NCI-H69 (cell line): ENCODE measurements at places on chromosomes 7 and 10.

DNA sequence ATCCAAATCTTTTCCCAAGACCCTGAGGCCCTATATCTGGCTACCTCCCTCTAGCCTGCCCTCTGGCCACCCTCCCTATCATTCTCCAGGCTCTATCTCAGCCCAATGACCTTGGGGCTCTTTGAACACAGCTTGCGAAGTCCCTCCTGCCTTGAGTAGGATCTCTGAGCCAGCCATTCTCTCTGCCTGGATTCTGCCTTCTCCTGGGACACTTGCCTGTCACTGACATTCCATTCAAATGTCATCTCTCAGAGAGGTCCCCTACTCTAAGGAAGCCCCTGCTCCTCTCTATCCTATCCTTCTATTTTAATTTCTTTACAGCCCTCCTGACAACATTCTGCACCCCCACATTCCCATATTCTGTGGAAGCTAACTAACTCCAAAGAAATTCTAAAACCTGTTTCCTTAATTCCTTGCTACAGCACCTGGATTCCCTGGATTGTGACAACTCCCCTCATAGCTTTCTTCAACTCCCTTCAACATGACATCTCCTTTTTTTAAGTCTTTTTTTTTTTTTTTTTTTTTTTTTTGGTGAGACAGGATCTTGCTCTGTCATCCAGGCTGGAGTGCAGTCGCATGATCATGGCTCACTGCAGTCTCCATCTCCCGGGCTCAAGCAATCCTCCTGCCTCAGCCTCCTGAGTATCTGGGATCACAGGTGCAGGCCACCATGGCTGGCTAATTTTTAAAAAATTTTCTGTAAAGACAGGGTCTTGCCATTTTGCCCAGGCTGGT, 81.0 kb upstream of the ASAH2 start:
- DNase-seq = no peak

DNA sequence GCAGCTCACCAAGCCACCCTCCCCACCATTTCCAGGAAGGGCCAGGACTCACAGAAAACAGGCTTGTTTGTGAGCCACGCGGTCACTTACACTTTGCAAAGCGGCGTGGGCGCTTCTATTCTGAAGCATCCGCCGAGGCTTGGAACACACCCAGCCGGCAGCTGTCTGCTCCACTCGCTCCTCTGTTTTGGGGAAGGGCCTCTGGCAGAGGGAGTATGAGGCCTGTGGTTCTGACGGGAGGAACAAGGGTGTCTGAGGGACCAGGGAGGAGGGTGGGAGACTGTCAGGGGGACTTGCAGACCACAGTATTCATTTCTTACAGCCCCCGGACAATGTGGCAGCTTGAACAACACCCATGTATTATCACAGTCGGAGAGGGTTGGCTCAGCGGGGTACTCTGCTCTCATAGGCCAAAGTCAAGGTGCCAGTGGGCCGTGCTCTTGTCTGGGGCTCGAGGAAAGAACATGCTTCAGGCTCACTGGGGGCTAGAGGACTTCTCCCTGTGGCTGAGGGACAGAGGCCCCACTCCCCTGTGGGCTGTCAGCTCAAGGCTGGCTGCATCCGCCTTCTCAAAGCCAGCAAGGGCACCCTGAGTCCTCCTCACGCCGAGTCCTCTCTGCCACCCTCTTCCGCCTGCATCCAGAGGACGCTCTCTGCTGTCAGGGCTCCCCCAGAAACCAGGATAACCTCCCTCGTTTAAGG, 60.4 kb upstream of the FAM20C start:
- DNase-seq = no peak

DNA sequence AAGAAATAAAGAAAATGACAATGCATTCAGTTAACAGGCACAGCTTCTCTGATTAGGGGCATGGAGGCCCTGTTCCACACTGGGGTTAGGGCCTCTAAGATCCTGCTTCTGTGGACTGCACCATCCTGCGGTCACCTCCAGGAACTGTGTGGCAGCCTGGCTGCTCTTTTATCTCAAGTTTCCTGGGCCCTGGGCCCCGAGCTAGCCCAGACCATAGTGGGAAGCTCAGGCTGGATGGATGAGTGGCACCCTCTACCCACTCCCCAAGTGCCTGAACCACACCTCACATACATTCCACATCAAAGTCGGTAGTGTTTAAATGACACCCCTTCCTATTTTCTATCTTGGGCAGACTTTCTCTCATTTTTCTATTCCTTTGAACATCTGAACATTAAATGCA, 461.5 kb upstream of the MKI67 start:
- no peak for DNase-seq

DNA sequence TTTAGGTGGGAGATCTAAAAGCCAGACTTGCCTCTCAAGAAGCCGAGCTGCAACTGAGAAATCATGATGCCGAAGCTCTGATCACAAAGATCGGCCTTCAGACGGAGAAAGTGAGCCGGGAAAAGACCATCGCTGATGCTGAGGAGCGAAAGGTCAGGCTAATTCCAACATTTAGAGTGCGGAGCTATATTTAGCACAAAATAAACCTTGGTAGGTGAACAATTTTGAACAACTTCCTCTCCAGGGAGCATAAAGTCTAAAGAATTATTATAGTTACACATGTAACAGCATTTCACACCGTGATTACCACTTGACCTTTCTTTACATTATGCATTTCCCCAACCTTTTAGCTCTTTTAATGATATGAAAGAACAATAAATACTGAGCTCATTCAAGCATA, 166.7 kb downstream of the CDCA7L start:
- DNase-seq = peak; percentile 13

DNA sequence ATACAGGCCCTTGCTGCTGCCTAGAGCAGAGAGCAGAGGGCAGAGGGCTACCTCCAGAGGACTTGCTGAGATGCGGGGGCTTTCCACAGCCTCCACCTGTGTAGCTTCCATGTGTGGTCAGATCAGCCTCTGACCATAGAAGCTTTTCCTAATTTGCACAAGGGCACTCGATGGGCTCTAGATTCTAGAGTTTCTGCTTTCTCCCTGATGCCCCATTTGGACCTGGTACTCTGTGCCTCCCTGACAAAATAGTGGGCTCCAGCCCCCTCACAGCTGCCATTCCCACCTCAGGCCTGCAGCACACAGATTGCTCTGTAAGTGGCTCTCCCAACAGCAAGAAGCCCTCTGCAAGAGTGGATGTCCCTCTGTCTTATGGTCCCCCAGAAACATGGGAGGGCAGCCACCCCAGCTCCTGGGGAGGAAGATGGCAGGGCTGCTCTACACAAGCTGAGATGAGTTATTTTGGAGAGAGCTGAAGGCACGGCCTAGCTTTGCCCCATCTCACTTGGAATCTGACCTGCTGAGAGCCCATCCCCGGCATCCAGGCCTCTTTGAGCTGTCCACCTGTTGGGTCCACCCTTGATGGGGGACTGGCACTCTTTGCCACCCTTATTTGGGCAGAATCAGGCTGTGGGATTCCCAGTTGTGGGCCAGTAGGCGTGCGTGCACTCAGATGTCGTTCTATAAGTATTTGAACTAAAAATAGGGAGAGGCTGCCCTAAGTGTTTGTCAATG, 16.7 kb downstream of the TMEM273 start:
- no peak for DNase-seq

DNA sequence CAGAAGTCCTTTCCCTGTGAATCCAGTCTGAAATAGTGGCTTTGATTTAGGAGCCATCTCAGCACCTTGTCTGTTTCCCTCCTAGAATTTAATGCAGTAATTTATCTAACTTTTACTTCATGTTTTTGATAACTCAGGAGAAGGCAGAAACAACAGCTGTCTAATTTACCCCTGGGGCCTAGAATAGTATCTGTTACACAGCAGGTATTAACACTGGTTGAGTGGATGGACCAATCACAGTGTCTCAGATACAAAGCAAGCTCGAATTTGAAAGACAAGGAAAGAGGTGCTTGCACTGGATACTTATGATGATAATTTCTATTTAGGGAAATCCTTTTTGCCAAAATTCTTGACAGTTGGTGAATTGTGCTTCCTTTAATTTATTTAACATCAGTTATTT, 23.4 kb downstream of the CHRM2 start:
- DNase-seq = peak; percentile 74
